ENCODE measurements at places on chromosomes 2 and 18. TPM values are rescaled to one million over a fixed set of nuclear protein-coding genes. Genes with fewer than 3 reads are reported as not detected.
A peak's percentile ranks its signal among the peaks of the same experiment; 100 is the strongest.

DNA sequence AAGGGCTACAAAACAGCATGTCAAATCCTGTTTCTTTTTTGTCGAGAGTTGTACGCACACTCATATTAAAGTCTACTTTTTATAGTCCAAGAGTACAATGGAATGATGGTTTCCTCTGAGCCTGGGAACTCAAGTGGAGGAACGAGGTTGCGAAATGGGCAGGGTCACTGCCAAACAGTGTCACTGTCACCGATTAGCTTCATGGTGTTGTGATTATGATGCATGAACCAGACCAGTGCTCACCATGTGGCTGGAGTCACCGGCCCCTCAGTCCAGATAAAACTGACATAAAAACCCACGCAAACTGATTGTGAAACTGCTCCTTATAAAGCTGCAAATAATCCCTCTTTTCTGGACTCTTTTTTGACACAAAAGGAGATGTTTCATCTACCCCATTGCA, 122.0 kb downstream of the COPS8 start:
- DNase-seq, result no peak

- no peak for DNase-seq
Measured at GRCh38 chr2:31255911-31256571, 22.1 kb downstream of the EHD3 start.

DNA sequence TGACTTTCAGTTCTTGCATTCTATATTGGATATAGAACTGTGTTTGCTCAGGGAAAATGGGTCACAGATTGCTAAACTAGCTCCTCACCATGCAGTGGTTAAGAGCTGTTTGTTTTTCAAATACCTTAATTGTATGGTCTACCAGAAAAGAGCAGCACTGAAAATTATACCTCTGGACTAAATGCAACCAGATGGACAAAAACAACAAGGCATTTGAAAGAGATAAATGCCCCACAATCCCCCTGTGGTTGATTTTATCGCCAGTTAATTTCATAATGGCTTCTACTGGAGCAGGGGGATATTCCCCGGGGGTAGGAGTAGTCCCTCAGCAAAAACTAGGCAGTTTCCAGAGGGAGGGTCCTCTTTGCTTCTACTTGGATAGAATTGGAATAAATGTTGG, 267.9 kb upstream of the TNP1 start:
- DNase-seq, result no peak

GRCh38 chr2:233445152-233445830, 91.0 kb downstream of the DGKD start:
- DNase-seq, result no peak

GRCh38 chr2:41377837-41378236, 670.0 kb upstream of the PKDCC start:
- no peak for DNase-seq

DNA sequence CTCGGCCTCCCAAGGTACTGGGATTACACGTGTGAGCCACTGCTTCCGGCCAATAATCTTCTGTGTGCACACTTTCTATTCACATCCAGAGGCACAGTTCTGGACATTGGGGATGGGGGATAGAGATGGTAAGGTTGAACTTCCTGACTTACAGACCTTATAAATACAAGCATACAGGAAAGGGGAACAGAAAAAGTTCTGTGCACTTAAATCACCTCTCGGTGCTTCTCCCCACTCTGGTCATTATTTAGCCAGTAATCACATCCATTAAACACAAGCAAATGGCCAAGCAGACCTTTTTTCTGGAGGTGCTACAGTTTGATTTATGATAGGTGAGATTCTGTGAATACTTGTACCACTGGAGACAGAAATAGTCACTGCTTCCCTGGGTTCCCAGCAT, 110.6 kb downstream of the CRIM1 start:
- no peak for DNase-seq

DNA sequence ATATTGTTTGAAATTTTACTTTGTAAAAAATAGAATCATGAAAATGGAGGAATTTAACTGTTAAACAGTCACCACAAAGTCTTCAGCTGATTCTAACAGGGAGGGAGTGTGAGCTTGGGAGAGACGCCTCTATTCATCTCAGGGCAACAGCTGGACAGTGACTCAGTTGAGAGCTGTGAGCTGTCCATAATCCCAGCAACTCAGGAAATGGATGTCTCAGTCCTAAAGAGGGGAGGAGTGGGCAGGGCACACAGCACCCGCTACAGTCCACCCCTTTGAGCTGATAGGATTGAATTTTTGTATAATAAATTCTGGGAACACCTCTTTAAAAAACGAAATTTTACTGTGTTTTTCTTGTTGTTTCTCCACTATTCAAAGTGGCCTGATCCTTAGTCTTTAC, 255.1 kb upstream of the THUMPD2 start:
- DNase-seq, result no peak

GRCh38 chr2:203637471-203638167, 68.8 kb upstream of the CD28 start:
- DNase-seq, result peak; percentile 7

GRCh38 chr18:36974686-36975085, 145.8 kb downstream of the KIAA1328 start:
- no peak for DNase-seq

DNA sequence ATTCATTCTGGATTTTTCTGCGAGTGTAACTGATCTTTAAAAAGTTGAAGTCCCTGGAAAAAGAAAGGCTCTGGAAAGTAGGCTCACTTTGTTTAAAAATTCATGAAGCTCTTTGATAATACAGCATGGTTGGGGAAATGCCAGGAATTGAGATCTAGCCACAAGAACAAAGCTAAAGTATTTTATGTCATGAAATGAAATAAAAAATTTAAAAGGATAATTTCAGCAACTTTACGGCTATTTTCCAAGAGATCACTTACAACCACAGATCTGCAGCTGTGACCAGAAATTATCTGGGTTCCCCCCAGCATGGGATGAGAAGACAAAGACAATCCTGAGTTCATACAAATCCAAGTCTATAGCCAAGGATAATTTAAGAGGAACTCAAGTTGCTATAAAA, 25.3 kb upstream of the RFX8 start:
- no peak for DNase-seq

- no peak for DNase-seq
Measured at GRCh38 chr2:54271843-54272627, 16.0 kb upstream of the TSPYL6 start.

DNA sequence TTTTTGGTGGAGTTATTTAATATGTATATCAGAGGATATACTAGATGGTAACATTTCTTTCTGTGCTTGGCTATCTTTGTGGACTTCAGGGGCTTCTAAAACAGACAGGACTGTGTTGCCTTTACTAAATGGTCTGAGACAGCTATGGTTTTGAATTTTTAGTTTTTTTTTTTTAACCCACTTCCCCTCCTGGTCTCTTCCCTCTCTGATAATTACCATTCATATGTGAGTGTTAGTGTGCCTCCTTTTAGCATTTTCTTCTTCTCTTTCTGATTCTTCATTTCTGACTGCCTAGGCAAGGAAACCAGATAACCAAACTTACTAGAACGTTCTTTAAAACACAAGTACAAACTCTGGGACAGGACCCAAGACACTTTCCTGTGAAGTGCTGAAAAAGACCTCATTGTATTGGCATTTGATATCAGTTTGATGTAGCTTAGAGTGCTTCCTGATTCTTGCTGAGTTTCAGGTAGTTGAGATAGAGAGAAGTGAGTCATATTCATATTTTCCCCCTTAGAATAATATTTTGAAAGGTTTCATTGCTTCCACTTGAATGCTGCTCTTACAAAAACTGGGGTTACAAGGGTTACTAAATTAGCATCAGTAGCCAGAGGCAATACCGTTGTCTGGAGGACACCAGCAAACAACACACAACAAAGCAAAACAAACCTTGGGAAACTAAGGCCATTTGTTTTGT, 52.7 kb downstream of the SMAD4 start:
- DNase-seq, result no peak

GRCh38 chr18:62281684-62282083, 43.4 kb upstream of the TNFRSF11A start:
- DNase-seq, result no peak

- DNase-seq, result no peak
Measured at GRCh38 chr2:222000326-222000725, 298.5 kb downstream of the PAX3 start.

GRCh38 chr18:80147037-80147417, 38.0 kb downstream of the ADNP2 start:
- DNase-seq, result no peak

- no peak for DNase-seq
Measured at GRCh38 chr18:69567813-69568488, 167.3 kb downstream of the DOK6 start.

DNA sequence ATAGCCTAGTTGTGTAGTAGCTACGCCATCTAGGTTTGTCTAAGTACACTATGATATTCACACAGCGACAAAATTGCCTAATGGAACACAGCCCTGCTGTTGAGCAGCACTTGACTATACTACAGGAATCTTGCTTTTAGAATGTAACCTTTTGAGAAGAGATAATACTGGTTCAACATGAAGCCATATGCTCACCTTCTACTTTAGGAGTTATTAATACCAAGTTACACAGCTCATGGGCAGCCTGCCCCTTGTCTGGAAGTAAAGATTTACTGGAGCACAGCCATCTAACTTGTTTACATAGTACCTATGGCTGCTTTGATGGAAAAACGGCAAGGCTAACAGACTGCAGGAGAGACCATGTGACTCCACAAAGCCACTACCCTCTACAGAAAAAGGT, 174.8 kb downstream of the DYM start:
- no peak for DNase-seq

GRCh38 chr2:178681081-178681480, 126.1 kb downstream of the TTN start:
- no peak for DNase-seq

GRCh38 chr2:203042178-203042577, 27.5 kb downstream of the NBEAL1 start:
- DNase-seq, result no peak

GRCh38 chr2:41907771-41908207, 140.0 kb upstream of the PKDCC start:
- no peak for DNase-seq

- no peak for DNase-seq
Measured at GRCh38 chr2:197920088-197920487, 115.7 kb downstream of the PLCL1 start.

CENPO gene
- 56.4 TPM for total RNA-seq

TRIM43 gene
- total RNA-seq, result not detected

ABCG8 gene
- total RNA-seq, result not detected

REL gene
- total RNA-seq, result 22.3 TPM

ITM2C gene
- 30.4 TPM for total RNA-seq

POTEC gene
- total RNA-seq, result not detected

IL1R2 gene
- 0.52 TPM for total RNA-seq
